Breast epithelium (tissue), 4 donors: ENCODE measurements at places on chromosomes 7 and 10. TPM values are rescaled to one million over a fixed set of nuclear protein-coding genes. Genes with fewer than 3 reads are reported as not detected.
A peak's percentile ranks its signal among the peaks of the same experiment; 100 is the strongest.

SRRM3 gene
- total RNA-seq: 3.4 TPM

DNA sequence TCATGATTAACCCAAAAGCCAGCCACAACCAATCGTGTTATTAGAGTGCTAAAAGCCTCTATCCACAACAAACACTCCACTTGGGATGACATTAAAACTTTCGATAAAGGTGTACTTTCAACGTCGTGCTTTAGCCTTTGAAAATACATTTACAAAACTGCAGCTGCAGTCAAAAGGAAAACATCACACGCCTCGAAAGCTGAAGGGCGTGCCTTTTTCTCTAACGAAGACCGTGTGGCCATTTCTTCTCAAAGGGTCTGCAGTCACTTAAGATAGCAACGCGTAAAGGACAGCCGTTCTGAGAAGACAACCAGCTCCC lies 1.1 kb downstream of the ARHGAP12 start:
- peaks cover 9% of the 10 kb centered on the region for H3K4me1 ChIP-seq
- peak overlapping the region; percentile 90 for H3K4me3 ChIP-seq

OSBPL3 gene
- total RNA-seq: 6.4 TPM

CHST12 gene
- 7.2 TPM for total RNA-seq

- no peak overlapping the region for H3K27ac ChIP-seq
- no peaks in the 10 kb centered on the region for H3K27me3 ChIP-seq
- no peak overlapping the region for H3K4me3 ChIP-seq
- no peak for DNase-seq
- H3K4me1 ChIP-seq: no peaks in the 10 kb centered on the region
- H3K36me3 ChIP-seq: no peaks in the 10 kb centered on the region
Measured at GRCh38 chr10:4506095-4506494, 319.9 kb upstream of the AKR1E2 start.

GNG11 gene
- 40.0 TPM for total RNA-seq

- no peak overlapping the region for H3K27ac ChIP-seq
- no peaks in the 10 kb centered on the region for H3K4me1 ChIP-seq
- H3K4me3 ChIP-seq: no peak overlapping the region
- H3K27me3 ChIP-seq: no peaks in the 10 kb centered on the region
Measured at GRCh38 chr10:131076356-131076755, 235.2 kb downstream of the TCERG1L start.

- H3K4me3 ChIP-seq: no peak overlapping the region
- no peaks in the 10 kb centered on the region for H3K4me1 ChIP-seq
- H3K27ac ChIP-seq: no peak overlapping the region
Measured at GRCh38 chr10:33093362-33093761, 135.3 kb upstream of the ITGB1 start.

- H3K27me3 ChIP-seq: no peaks in the 10 kb centered on the region
- H3K36me3 ChIP-seq: no peaks in the 10 kb centered on the region
- peaks cover 8% of the 10 kb centered on the region for H3K4me1 ChIP-seq
- DNase-seq: no peak
- peak overlapping the region; percentile 81 for H3K27ac ChIP-seq
Measured at GRCh38 chr7:43764807-43765491, 6.5 kb downstream of the BLVRA start.

DNA sequence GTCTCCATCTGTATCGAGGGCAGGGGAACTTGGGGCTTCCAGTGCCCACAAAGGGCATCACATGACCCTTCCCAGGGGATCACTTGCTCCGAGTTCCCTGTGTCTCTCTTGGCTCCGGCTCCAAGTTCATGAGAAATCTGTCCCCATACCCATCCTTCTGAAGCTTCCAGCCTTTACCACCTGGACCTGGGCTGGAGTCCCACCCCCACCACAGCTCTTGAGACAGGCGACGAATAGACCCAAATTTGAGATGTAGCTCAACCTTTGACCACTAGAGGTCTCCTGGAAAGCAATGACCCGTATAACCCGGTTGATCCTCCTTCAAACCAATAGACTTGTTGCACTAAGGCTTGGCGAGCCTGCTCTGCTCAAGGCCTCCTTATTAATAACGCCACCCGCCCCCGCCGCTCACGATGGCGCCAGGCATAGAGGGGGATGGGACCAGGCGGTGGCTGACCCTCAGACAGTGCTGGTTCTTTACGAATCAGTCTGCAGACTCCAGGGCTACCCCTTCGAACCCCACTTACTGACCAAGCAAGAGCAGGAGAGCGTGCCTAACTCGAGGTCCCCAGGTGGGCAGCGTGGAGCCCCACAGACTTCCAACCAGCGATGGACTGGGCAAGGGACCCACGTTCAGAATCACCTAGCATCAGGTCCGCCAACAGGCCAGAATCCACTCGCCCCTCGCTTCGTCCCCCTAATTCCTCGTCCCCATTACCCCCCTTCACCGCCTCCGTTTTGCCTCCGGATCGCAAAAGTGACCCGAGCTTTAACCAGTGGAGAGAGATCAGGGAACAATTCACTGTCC lies 4.4 kb upstream of the ARID5B start:
- H3K4me3 ChIP-seq: peak overlapping the region; percentile 32
- H3K27me3 ChIP-seq: no peaks in the 10 kb centered on the region
- peaks cover 4% of the 10 kb centered on the region for H3K4me1 ChIP-seq
- no peaks in the 10 kb centered on the region for H3K36me3 ChIP-seq

ZDHHC4 gene
- total RNA-seq: 43.2 TPM

ETV1 gene
- total RNA-seq: 5.6 TPM

GRCh38 chr7:99140813-99141212 lies 3.1 kb downstream of the SMURF1 start:
- H3K4me3 ChIP-seq: peak overlapping the region; percentile 82
- no peaks in the 10 kb centered on the region for H3K27me3 ChIP-seq
- no peaks in the 10 kb centered on the region for H3K36me3 ChIP-seq
- H3K4me1 ChIP-seq: peaks cover 9% of the 10 kb centered on the region
- no peak for DNase-seq
- peak overlapping the region; percentile 62 for H3K27ac ChIP-seq

TEX47 gene
- not detected for total RNA-seq

- no peaks in the 10 kb centered on the region for H3K4me1 ChIP-seq
- no peaks in the 10 kb centered on the region for H3K36me3 ChIP-seq
- no peak for DNase-seq
- no peak overlapping the region for H3K27ac ChIP-seq
- no peak overlapping the region for H3K4me3 ChIP-seq
Measured at GRCh38 chr10:113692271-113692670, 12.6 kb downstream of the CASP7 start.

RAPGEF5 gene
- total RNA-seq: 78.0 TPM
